ENCODE measurements at places on chromosomes 2 and 18.

GRCh38 chr2:217691920-217692666, 310.7 kb downstream of the TNS1 start:
- DNase-seq: no peak

DNA sequence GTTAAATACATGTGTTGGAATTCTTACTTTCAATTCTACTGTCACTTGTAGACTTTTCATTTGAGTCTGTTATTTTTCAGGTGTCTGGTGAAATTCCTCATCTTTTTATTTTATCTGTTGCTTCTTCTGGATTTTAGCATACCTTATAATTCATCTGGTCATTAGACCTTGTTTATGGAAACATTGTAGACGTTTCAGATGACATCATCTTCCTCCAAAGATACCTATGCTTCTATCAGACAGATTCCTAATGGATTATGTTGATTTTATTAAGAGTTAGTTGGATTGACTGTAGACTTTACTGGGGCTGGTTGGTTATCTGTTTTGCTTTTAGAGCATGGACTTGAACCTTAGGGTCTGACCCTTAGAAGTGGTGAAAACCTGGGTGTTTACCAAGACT, 15.3 kb upstream of the MFSD2B start:
- DNase-seq: no peak

- DNase-seq: no peak
Measured at GRCh38 chr2:73993376-73993775, 8.7 kb downstream of the TET3 start.

DNA sequence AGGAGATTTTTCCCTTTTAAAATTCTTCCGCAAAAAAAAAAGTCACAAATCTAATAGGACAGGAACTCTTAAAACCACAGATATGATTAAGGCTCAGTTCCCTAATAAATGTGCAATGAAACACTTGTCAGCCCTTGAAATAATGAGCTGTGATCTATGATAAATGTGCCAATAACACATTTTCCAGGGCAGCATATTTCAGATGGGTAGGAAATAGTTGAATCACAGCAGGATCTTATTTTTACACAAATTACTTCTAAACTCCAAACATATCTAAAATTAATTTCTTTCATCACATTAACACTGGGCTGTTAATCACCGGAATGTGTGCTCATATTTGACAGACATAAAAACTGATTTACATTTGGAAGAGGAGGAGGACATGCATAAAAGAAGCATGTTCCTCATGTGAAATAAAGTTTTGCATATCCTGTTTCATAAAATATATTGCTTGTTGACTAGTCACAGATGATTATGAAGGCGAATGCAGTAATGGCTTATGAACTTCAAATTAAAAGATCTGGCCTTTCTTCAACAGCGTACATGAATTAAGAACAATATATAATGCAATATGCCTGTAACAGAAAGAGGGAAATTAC, 281.4 kb downstream of the PAX3 start:
- DNase-seq: no peak

- no peak for DNase-seq
Measured at GRCh38 chr2:109353806-109354745, 225.1 kb downstream of the SH3RF3 start.

DNA sequence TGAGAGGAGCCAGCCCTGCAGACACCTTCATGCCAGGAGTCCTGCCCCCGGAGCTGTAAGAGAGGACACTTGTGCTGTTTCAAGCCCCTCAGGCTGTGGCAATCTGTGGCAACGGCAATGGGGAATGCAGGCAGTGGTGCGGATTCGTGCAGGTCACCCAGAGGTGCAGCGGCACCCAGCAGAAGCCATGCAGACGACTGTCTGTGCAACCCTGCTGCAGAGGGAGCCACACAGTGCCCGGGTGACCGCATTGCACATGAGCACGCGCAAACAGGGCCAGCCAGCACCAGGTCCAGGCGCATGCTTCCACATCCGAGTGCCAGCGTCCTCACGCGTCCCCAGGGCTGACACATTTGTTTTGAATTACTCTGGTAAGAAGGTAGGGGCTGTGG, 84.8 kb upstream of the GPC1 start:
- no peak for DNase-seq

DNA sequence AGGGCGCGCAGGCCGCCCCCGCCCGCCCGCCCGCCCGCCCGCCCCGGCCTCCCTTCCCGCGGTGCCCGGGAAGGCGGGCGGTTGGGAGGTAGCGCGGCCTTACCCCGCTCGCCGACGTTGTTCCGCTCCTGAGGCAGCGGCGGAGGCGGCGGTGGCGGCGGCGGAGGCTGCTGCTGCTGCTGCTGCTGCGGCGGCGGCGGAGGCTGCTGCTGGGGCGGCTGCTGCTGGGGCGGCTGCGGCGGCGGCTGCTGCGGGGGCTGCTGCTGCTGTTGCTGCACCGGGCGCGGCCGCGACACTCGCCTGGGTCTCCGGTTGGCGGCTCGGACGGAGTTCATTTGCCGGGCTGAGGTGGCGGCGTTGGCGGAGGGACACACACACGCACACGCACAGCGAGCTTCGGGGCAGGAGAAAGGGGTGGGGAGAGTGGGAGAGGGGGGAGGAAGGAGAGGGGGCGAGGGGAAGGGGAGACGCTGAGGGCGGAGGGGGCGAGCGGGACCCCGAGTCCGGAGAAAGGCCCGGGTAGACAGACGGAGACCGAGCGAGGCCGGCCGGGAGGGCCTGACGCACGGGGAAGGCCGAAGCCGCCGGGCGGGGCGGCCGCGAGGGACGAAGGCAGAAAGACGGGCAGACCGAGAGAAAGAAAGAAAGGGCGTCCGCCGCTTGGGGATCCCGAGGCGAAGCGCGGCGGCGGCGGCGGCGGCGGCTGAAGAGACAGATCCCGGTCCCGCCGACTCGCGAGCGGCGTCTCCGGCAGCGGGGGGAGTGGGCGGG, 727 bp downstream of the FBXO11 start:
- no peak for DNase-seq

DNA sequence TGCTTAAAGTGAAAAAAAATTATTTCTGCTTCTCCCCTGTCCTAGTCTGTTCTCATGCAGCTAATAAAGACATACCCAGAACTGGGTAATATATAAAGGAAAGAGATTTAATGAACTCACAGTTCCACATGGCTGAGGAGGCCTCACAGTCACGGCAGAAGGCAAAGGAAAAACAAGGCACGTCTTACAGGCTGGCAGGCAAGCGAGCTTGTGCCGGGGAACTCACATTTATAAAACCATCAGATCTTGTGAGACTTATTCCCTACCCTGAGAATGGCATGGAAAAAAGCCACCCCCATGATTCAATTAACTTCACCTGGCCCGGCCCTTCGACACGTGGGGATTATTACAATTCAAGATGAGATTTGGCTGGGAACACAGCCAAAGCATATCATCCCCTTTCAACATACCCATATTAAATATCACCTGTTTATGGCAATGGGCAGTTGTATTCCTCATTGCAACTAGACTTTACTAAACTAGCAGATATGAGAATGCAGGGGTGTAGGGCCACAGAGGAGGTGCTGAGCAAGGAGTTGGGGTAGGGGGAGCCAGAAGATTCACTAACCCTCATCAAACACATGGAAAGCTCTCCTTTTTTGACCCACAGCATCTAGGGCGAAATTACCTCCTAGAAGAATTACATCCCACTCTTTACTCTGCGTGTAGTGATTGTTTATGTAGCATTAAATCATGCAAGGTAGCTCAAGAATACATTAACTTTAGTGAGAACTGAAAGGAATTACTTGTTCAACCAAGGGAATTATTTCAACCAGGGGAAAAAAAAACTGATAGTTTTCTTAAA, 183.3 kb upstream of the DOK6 start:
- no peak for DNase-seq

GRCh38 chr2:12335131-12335530, 381.6 kb upstream of the TRIB2 start:
- no peak for DNase-seq

DNA sequence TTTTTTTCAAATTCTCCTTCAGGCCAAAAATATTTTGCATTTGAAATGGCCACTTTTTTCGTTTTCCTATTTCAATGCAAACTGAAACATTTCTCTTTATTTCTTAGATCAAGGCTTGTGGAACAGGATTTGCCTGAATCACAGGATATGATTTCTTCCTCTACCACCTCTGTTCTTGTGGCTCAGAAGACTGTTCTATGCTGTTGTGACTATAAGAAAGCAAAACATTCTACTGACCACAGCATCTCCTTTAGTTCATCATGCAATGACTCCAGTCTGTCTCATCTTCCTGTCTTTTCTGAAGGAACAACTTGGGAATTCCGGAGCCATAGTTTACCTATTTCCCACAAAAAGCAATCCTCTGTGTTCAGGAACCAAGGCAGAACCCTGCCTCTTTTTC, 16.2 kb upstream of the ZNF512 start:
- no peak for DNase-seq

GRCh38 chr2:42457011-42457410, 36.8 kb downstream of the KCNG3 start:
- no peak for DNase-seq

DNA sequence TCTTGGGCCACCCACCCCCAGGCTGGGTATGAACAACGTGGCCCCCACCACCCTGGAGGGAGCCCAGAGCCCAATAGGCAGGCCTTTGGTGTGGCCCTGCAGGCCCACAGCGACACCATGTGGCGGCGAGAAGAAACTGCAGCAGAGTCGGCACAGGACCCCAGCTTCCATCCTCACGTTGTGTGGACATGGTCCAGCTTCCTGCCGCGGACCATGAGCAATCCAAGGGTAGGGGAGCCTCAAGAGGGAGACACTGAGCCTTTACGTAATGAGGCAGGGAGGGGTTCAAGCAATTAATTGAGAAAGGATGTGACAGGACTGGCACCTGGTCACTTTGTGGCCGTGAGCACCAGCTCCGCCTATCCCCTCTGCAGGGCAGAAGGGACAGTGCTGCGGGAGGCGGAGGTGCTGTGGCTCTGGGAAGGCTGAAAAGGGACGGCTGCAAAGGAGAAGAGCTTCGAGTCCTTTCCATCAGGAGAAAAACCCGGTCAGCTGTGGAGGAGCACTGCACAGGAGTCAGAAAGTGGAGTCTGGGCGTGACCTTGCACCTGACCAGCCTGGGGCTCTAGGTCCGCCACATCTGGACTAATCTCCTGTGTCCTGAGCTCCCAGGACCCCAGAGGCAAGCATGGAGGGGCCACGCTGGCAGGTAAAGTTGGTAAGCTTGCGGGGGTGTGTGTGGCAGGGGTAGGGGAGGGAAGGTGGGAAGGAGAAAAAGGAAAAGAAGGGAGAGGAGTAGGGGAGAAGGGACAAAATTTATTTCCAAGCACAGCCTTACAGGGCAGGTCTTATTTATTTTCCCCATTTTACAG, 44.9 kb downstream of the TMEM37 start:
- no peak for DNase-seq

GRCh38 chr2:221731432-221732145, 159.5 kb upstream of the EPHA4 start:
- DNase-seq: no peak

GRCh38 chr2:229081411-229081810, 189.7 kb downstream of the PID1 start:
- no peak for DNase-seq

- no peak for DNase-seq
Measured at GRCh38 chr2:70888923-70889715, 46.6 kb upstream of the ATP6V1B1 start.

DNA sequence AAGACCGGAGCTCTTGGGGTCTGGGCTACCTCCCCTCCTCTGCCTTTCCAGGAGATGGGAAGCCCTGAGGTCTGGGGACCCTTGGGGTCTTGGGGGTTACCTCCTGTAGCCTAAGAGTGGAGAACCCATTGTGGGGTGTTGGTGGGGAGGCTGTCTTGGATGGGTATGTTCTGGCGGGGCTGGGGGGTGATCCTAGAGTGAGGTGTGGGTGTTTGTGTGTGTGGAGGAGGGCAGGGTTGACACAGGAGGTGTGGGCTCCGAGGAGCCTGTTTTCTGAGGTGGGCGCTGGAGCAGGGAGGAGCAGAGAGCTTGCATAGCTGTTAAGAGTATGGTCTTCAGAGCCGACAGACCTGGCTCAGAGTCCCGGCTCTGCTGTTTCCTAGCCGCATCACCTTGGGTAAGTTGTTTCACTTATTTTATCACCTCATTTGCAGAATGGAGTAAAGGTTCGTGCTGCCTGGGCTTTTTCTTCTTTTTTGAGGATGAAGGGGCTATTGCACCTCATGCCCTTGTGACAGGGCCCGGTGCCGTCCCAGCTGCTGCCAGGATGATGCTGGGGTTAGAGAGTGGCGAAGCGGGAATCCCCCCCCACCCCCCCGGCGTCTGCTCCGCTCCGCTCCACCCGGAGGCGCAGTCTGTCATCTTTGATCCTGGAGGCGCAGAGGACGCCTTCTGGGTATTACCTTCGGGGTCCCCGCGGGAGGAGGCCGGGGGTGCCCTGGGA, 17.2 kb downstream of the TET3 start:
- no peak for DNase-seq
